SK-N-SH (cell line): ENCODE measurements at places on chromosomes 1 and 21. TPM values are rescaled to one million over a fixed set of nuclear protein-coding genes. Genes with fewer than 3 reads are reported as not detected.

FCRL1 gene
- polyA plus RNA-seq: not detected in 2 replicates

GBP3 gene
- 8.5 and 13.7 TPM in 2 replicates for polyA plus RNA-seq

DNA sequence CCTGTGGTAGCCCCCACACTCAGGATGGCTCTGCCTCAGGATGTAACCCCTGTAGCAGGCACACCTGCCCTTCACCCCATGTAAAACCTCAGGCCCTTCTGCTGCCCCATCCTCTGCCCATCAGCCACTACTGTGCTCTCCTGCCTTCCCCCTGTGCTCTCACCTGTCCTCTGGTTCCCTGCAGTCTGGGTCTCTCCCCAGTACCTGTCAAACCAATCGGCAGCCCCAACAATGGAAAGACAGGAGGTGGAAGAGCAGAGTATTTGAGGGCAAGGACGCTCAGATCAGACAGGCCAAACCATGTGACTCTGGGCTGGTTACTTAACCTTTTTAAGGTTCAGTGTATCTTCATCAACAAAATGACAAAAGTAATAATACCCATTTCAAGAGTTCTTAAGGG is 30.9 kb downstream of the SMIM12 start:
- no peak for DNase-seq

ARHGEF19 gene
- 11.5 and 11.8 TPM in 2 replicates for polyA plus RNA-seq

DNA sequence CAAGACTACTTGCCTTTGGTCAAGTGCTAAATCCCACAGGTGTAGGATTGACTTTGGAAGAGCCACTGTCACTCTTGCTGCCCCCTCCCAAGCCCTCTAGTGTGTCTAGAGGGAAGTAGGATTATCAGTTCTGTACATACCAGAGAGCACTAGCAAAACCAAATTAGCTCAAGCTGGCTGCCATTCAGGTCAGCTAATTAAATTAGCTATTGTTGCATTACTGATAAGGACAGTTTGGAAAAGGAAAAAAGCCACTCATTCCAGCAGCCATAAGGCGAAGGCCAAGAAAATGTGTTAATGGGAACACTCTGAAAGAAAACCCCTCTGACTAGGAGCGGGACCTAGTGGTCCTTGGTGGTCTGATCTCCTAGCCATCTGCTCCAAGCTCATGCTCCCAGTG is 321.7 kb downstream of the PBX1 start:
- DNase-seq: peak; percentile 8

TMEM51 gene
- polyA plus RNA-seq: 20.5 and 25.6 TPM in 2 replicates

DNA sequence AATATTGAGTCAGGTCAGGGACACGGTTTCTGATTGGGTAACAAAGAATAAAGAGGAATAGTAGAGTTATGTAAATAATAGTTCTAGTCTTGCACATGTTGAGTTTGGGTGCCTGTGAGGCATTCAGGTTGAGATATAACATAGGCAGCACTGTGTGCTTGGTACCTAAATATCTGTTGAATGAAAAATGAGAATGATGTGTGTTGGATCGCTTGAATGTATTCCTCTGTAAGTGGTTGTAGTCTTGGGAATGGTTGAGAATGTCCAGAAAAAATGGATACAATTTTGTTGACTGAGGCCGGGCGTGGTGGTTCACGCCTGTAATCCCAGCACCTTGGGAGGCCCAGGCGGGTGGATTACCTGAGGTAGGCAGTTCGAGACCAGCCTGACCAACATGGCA is 116.3 kb upstream of the HNRNPU start:
- DNase-seq: no peak

DNA sequence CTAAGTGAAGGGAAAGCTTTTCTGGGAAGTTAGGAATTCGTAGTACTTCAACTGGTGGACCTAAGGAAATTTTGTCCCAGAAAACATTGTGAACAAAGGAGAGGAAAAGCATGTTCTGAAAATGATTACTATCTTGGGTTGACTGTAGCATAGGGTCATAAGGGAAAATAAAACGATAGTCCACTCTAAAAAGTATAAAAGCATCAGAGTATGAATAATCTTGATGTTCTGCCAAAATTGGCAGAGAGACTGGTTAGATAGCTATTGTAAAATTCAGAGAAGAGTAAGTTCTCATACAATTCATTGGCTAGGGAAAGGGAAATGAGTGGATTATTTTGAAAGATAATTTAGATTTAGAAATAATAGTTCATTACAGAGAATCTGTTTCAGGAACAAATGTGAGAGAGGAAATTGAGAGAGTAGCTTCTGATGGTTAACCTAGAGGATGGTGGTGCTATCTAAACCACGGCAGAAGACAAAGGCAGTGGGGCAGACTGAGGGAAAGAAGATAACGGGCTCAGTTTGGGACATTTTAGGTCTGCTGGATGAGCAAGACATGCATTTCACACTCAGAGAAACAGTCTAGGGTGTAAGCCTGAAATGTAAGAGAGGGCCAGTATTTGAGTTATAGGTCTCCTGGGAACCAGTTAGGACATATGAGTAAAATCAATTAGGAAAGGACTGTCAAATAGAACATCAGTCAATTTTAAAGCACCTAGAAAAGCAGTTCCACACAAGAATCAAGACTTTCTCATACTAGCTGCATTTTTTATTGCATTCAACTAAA is 799.3 kb upstream of the CXADR start:
- DNase-seq: no peak

DNA sequence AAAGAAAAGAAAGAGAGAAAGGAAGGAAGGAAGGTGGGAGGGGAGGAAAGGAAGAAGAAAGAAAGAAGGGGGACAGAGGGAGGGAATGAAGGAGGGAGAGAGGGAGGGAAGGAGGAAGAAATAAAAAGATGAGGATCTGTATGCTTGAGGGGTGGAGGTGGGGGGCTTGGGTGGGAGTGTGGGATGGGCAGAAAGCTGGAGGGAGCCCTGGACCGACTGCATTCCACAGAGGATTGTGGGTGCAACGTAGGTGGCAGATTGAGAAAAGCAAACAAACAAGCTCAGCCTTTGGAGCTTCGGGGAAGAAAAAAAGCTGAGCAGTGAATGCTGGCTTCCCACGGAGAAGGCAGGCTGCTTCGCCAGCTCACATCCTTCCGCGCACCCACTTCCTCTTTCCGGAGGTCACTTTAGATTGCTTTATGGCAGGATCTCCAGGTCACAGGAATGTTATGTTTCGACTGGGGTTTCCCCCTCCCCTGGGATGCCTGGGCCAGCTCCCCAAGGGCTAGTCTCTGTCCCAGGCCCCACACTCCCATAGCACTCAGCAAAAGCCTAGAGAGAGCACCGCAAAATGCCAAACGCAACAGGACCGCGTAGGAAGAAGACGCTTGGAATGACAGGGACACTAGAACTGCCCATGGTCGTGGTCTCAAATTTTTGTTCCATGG is 20.7 kb upstream of the LGALS8 start:
- DNase-seq: no peak

- no peak for DNase-seq
These were observed 5.6 kb downstream of the ZBTB21 start for GRCh38 chr21:42004406-42005199.

- DNase-seq: no peak
These were observed 18.8 kb downstream of the SLC1A7 start for GRCh38 chr1:53123453-53124140.

GRCh38 chr1:145863282-145864018 is 4.6 kb upstream of the PIAS3 start:
- no peak for DNase-seq

GRCh38 chr1:198253259-198253658 is 96.5 kb downstream of the NEK7 start:
- DNase-seq: no peak

- no peak for DNase-seq
These were observed 115.5 kb downstream of the NMNAT2 start for GRCh38 chr1:183302452-183303322.

DNA sequence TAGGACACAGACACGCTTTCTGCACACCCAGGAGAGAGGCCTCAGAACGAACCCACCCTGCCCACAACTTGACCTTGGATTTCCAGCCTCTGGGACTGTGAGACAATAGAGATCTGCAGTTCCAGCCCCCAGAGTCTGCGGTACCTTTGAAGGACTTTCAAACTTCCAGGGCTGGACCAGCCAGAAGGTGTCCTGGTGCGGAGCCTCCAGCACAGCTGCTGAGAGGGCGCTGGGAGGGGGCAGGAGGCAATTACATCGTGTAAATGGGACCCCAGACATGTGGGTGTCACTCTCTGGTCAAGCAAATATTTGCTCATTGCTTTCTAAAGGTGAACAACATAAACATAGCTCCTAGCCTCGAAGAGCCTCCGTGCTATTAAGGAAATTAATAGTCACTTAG is 58.7 kb upstream of the ACTRT2 start:
- DNase-seq: no peak
